ENCODE measurements at places on chromosomes 3 and 15.
A peak's percentile ranks its signal among the peaks of the same experiment; 100 is the strongest.

DNA sequence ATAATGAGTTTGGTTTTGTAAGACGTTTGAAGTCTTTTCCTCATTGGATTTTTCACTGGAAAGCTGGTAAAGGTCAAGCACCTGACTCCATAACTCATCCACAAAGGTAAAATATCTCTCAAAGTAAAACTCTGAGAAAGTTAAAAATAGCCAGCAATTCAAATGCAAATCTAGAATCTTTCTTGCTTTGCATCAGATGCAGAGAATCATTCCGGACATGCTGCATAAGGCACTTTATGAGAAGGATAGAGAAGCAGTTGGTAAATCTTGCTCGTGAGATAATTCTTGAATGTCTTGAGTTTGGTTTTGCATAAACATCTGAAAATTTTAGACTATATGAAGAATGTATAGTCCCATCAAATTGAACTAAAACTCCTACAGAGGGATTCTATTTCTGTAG lies 9.1 kb downstream of the KCNMB2 start:
- DNase-seq = no peak

- no peak for DNase-seq
Measured at GRCh38 chr15:66220601-66221000, 32.9 kb downstream of the MEGF11 start.

DNA sequence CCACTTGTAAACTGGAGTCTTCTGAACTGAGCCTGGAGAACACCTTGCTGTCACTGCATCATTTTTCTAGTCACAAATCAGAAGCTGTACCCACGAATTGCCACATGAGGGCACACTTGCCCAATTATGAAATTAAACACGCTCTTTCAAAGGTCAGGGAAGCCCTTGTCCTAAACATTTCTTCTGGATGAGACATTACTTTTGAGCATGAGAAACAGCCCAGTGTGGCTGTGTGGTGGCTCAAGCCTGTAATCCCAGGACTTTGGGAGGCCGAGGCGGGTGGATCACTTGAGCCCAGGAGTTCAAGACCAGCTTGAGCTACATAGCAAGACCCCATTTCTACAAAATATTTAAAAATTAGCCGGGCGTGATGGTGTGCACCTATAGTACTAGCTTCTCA lies 27.5 kb upstream of the CFAP161 start:
- DNase-seq = peak; percentile 61

DNA sequence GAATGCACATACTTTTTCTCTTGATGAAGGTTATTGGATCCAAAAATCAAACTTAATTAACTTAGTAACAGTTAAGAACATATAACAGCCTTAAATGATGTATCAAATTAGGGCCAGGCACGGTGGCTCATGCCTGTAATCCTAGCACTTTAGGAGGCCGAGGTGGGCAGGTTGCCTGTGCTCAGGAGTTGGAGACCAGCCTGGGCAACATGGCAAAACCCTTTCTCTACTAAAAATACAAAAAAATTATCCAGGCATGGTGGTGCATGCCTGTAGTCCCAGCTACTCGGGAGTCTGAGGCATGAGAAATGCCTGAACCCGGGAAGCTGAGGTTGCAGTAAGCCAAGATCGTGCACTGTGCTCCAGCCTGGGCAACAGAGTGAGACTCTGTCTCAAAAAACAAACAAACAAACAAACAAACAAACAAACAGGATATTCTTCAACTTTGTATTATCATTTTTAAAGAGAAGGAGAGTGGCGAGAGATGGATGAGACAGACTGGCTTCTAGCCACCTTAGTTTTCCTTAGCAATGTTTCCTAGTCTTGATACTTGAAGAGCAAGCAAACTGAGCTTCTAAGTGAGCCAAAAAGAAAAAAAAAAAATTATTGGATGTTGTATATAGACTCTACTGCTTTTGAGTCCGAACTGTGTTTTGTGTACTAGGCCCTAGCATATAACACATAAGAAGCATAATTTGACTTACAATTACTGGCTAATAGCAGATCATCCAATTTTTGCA lies 13.8 kb downstream of the SPRED1 start:
- DNase-seq = no peak

GRCh38 chr3:100324044-100324443 lies 10.5 kb upstream of the NIT2 start:
- DNase-seq = no peak

- DNase-seq = no peak
Measured at GRCh38 chr3:42013691-42014457, 52.0 kb upstream of the ULK4 start.

Measured in AML-193 (cell line).